Activated CD8-positive, alpha-beta T cell treated with anti-CD3 and anti-CD28 coated beads for 36 hours (primary cell): ENCODE measurements at places on chromosomes 1 and 21.

DNA sequence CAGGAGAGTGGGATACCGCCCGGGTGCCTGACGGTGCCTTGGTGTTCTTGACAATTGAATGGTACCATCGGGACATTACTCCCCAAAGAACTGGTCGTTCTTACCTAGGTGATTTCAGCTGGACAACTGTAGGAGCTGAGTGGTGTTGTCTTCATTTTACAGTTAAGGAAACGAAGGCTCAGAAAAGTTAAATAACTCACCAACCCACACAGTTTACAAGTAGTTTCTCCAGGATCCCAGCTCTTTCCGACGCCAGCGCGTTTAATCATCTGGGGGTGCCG lies 1.6 kb downstream of the PIK3CD start:
- peak; percentile 28 for DNase-seq

DNA sequence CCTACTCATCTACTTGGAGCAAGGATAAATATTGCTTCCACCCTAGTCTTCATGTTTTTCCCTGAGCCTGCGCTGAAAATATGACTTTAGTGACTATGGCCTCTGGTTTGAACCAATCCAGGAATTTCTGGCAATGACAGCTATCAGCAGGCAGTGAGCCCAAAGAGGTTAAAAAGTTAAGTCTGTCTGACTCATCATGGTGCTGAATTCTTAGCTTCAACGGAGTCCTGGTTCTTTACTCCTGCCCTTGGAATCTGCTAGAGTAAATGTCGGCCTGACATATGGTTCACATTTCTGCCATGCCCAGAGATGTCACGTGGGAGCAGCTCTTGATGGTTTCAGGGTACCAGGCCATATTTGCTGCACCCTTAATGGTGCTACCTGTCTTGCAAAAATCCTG lies 351.6 kb upstream of the PLXNA2 start:
- DNase-seq, result no peak

DNA sequence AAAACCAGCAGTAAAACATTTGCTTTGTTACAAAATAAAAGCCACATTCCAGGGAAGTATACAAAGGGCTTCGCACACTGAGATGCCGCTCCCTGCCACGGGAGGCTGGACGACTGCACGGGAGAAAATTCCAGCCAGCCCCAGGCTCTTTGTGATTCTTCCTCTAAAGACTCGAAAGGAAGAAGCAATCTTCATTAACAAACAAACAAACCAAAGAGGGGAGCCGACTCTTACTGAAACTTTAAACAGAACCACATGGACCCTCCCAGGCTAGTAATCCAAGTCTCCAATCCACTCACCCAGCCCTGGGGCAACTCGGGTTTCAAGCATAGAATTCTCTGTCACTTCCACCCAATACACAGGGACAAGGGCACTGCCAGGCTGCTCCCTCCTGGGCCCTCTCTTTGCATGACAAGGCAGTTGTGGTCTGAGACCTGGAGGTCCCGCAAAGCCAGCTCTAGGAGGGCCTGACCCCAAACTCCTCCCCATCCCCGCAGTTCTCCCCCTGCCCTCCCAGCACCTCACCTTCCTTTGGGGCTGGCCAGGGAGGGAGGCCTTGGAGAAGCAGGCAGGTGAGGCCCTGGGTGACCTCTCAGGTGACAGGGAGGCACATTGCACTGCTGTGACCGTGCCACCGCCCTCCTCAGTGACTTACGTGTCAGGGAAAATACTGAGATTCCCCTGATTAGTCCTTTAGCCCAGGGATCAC lies 26.6 kb upstream of the COL18A1 start:
- DNase-seq, result no peak

DNA sequence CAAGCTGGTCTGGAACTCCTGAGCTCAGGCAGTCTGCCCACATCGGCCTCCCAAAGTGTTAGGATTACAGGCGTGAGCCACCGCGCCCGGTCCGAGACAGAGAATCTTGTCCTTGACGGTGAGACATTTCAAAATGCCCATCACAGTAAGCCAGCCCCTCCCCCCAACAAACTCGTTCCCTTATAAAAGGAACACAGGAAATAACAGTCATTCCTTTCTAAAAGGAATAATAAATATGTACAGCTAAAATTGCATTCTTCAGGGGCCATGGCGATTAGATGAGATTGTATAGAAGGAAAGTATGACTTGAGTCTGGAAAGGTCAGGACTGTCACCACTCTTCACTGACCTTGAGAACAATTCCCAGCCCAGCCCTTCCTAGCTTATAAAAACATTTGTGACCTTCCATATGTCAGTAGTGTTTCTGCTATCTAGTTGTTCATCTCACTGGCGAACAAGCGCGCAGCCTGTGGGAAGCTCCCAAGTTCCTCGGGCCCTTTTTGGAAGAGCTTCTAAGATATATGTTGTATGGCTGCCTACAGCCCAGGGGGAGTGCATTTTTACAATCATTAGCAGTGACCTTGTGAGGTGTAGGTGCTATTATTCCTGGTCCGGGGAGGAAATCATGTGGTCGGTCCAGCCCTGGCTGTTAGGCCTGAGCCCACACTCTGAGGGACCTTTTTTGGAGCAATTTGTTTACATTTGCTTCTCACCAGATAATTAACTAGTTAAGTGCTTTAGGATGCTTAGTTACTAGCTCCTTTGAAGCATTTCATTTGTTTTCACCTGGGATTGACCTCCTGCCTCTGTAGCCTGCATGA lies 8.7 kb downstream of the SZRD1 start:
- DNase-seq, result no peak

DNA sequence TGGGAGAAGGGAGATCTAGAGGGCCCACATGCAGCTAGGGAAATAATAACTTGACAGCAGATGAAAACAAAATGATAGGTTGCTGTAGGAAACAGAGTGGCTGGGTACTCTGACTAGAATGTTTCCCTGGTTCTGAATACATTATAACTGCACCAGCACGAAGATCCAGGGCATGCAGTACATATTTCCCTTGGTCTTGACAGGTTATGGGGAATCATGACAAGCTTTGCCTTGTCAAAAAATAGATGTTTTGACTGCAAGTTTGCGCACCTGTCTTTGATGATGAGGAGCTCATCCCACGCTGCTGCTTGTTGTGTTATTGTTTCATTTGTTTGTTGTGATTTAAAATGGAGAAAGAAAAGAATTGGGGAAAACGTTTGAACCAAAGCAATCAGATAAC lies 292.9 kb downstream of the PDE4B start:
- no peak for DNase-seq

GRCh38 chr1:54604572-54605370 lies 18.6 kb downstream of the FAM151A start:
- DNase-seq, result peak; percentile 56

- no peak for DNase-seq
These were observed 6.7 kb downstream of the TBX15 start for GRCh38 chr1:118981436-118981835.

- DNase-seq, result no peak
These were observed 2.3 kb downstream of the VPS26C start for GRCh38 chr21:37264808-37265207.

DNA sequence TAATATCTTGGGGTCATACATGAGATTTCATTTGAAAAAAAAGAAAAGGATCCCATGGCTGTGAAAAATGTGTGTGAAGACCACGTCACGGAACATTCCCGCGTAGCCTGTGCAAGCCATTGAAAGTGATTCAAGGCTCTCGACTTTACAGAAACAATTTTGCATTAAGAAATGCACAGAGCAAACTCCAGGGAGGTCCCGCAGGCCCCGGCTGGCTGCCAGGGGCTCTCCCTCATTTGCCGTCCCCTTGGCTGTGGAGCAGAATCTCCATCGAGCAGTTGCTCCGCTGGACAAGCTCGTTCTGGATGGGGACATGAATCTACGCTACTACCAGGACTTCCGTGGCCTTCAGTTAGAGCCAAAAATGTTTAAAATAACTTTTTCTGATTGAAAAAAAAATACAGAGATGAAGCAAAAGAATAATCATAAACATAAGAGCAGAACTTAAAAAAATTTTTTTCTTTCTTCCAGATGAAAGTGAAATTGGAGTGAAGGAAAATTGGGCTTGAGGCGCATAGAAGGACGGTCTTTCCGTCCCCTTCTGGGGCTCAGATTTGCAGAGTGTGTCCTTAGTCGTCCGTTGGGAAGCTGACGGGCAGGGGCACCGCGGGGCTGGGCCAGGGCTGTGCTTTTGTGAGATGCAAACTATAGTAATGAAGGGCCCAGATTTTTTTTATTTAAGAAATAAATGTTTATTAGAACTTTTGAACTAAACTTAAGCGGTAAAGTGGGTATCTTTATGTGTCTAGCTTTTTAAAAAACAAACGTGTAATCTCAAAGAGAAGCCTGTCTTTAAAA lies 68.1 kb upstream of the ARHGEF16 start:
- no peak for DNase-seq

- no peak for DNase-seq
These were observed 19.8 kb upstream of the PTAFR start for GRCh38 chr1:28196330-28196729.

DNA sequence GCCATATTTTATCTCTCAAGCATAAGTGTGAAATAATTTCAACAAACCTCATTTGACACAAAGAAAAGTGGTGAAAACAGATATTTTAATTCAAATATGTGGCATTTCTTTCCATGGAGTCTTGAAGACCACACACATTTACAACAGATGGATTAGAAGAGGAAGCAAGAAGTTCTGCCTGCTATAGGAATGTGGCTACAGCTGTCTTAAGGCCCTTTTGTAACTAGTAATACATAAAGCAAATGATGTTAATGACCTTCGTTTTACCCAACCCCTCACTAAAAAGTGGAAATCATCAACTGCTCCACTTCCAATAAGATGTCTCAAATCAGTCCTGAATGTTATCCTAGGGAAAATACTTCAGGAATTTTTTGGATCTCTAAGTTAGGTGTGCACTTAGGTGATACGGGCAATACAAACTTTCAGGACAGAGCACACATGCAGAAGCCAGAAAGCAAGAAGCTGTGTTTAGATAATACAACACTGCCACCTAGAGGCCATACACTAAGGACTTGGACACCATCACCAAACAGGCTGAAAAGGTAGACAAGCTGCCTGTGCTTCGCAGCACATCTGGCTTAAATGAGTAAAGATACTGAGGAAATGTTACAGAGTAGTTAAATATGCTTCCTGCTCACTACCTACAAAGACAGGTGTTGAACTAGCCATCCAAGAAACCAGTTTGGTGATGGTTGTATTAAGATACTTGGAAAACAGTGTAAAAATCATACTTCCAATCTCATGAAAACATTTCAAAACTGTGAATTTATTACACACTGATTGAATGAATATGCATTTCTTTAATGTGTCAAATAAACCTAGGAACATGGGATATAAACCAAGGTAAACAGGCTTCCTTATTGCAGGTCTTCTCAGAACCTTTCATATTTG lies 24.4 kb downstream of the RRAGC start:
- DNase-seq, result peak; percentile 56

DNA sequence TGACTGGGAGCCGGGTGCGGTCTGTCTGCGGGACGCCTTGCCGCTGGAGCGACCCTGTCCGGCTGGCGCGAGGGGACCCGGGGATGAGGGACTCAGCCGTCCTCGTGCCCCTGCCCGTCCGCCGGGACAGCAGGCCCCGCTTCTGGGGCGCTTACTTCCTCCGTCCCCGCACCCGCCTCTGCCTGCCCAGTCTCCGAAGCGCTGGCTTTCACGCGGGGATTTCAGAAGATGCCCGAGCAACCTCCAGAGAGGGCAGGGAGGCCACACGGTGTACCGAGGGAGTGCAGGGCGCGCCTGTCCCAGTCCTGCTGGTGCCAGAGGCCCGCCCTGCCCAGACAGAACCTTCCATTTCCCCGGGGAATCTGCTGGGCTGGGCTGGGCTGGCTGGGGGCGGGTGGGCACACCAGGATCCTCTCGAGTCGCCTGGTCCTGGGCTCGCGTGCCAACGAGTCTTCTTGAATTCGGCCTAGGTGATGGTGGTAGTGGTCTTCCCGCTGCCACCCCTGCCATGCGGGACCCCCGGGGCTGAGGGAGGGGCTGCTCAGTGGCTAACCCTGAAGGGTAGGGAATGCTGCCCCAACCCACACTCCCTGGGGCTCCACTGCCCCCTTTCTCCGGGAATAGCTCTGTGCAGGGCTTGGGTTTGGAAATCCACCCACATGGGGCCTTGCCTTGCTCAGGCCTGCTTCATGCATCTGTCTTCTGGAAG lies 2.5 kb upstream of the TRPM2 start:
- DNase-seq, result no peak

- no peak for DNase-seq
These were observed at the start of gene S100A9 for GRCh38 chr1:153357853-153358690. Gene S100A9 (plus strand): TSS chr1:153357854. CDS start chr1:153358284, 430 bp downstream.

GRCh38 chr1:207814469-207814868 lies 62.6 kb downstream of the CD46 start:
- no peak for DNase-seq

DNA sequence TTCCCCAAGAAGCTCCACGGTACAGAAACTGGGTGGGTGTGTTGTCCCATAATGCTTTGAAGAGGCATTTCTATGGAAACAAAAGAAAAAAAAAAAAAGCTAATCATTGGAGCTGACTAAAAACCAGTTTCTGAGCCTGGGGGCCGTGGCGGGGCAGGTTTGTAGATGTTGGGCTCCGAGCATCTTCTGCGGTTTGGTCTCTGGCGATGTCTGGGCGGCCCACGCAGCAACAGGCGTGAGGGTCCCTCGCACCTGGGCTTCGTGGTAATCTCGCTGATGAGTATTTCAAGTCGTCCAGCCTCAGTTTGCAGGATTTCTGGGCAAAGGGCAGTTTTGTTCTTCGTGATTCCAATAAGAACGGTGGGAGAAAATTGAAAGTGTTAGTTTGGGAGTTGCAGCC lies 6.8 kb downstream of the TP73 start:
- DNase-seq, result no peak

GRCh38 chr21:42513985-42514882 lies 582 bp downstream of the SLC37A1 start:
- peak; percentile 77 for DNase-seq

GRCh38 chr1:228457017-228457395 lies 30.2 kb upstream of the RNF187 start:
- no peak for DNase-seq

GRCh38 chr1:39452081-39452480 lies 39.4 kb upstream of the BMP8A start:
- DNase-seq, result no peak

DNA sequence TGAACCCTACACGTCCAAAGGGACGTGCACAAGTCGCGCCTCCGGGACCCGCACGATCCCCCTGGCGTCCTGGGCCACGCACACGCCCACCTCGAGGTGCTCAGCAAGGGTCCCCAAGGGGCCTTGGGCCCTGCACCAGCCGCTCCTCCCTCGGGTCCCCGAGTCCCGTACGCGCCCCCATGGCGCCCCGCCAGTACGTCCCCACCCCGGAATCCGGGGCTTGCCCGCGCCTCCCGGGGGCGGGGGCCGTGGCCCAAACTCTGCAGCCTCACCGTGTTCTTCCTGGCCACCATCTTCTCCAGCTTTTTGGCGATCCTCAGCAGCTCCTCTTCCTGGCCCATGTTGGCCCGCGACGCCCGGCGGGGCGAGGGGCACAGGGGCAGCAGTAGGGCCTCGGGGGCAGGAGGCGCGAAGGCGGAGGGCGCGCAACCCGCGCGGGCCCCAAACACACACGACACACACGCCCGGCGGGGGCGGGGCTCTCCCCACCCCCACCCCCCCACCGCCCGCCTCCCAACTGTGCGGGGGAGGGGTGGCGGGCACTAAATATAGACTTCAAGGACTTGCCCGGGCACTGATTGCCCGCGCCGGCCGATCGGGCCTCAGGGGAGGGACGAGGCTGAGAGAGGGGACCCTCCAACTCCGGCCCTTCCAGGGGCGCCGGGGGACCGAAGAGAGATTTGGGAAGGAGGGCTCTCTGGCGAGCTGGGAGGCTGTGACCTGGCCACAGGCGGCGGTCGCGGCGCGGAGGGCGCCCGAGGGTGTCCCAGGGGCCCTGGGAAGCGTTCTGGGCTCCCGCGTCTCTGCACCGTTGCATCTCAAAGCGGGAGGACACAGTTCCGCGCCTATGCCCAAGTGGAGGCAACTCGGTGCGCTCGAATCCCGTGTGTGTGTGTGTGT lies at the start of gene TCEA3:
TSS of gene TCEA3 (minus strand) at position 456 of the 900 bp plus-strand sequence. CDS start at position 341, 115 bp downstream.
- DNase-seq, result peak; percentile 34

GRCh38 chr1:148317288-148317985 lies 165.4 kb upstream of the NBPF11 start:
- no peak for DNase-seq
